ENCODE measurements at places on chromosomes 3 and 15. TPM values are rescaled to one million over a fixed set of nuclear protein-coding genes. Genes with fewer than 3 reads are reported as not detected.
A peak's percentile ranks its signal among the peaks of the same experiment; 100 is the strongest.

The TMEM108 gene
- total RNA-seq, result 3.3 TPM

DNA sequence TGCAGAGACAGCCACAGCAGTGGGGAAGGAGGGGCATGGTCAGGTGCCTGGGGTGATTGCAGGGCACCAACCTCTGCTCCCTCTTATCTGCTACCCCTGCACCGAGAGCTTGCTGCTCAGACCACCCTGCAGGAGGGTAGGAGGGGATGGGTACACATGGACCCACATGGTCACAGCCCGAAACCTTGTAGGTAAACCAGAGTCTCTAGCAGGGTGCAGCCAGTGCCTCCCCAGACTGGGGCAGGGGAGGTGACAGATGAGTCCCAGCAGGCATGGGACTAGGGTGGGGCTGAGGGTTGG, 49.2 kb downstream of the FAH start:
- H3K36me3 ChIP-seq, result no peaks in the 10 kb centered on the region
- no peak overlapping the region for H3K4me3 ChIP-seq
- DNase-seq, result no peak
- H3K4me1 ChIP-seq, result no peaks in the 10 kb centered on the region
- H3K27me3 ChIP-seq, result no peaks in the 10 kb centered on the region
- no peak overlapping the region for H3K27ac ChIP-seq

GRCh38 chr3:186359078-186359477, 3.0 kb downstream of the DGKG start:
- no peak for DNase-seq
- peaks cover 30% of the 10 kb centered on the region for H3K27me3 ChIP-seq
- no peak overlapping the region for H3K4me3 ChIP-seq
- peaks cover 3% of the 10 kb centered on the region for H3K4me1 ChIP-seq
- no peaks in the 10 kb centered on the region for H3K36me3 ChIP-seq
- H3K27ac ChIP-seq, result no peak overlapping the region

- peak; percentile 83 for DNase-seq
- peak overlapping the region; percentile 9 for H3K4me3 ChIP-seq
Measured at GRCh38 chr3:105791919-105792786, 76.7 kb downstream of the CBLB start.

DNA sequence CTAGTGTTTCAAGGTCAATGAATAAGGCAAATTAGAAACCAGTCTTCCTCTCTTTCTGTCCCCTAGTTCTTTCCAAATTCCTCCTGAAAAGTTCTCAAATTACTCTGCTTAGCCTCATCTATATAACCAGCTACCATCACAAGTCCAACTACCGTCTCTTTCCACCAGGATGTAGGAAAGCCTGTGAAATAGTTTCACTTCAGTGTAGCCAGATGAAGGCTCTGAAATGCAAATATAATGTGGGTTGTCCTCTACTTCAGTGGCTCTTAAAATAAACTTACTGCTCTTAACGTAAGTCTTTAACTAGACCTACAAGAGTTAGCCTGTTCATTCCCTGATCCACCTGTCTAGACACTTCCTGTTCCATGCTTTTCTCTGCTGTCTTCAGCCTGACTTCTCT, 827.7 kb downstream of the ROBO1 start:
- no peak overlapping the region for H3K4me3 ChIP-seq
- H3K4me1 ChIP-seq, result no peaks in the 10 kb centered on the region
- H3K36me3 ChIP-seq, result no peaks in the 10 kb centered on the region
- no peak for DNase-seq

The CHRNB4 gene
- total RNA-seq, result not detected

DNA sequence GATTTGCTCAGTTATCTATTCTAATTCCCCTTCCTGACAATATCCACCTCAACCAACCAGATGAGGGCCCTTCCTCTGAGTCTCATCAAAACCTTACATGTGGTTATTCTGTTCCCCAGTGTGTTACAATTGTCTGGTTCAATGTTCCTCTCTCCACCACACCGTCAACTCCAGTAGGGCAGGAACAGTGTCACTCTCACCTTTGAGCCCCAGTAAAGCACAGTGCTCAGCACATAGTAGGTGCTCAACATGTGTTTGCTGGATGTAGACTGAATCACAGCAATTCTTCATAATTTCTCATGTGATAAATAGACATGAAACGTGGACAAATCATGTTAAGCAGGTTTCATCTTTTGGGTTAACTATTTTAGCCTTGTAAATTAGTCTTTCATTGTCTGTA, 103.0 kb upstream of the EIF1B start:
- H3K4me1 ChIP-seq, result no peaks in the 10 kb centered on the region
- no peak overlapping the region for H3K4me3 ChIP-seq
- no peak overlapping the region for H3K27ac ChIP-seq
- H3K27me3 ChIP-seq, result no peaks in the 10 kb centered on the region
- H3K36me3 ChIP-seq, result no peaks in the 10 kb centered on the region

- H3K27ac ChIP-seq, result no peak overlapping the region
- H3K4me3 ChIP-seq, result no peak overlapping the region
- H3K4me1 ChIP-seq, result no peaks in the 10 kb centered on the region
- H3K36me3 ChIP-seq, result no peaks in the 10 kb centered on the region
Measured at GRCh38 chr15:81516012-81516411, 142.0 kb upstream of the TMC3 start.

DNA sequence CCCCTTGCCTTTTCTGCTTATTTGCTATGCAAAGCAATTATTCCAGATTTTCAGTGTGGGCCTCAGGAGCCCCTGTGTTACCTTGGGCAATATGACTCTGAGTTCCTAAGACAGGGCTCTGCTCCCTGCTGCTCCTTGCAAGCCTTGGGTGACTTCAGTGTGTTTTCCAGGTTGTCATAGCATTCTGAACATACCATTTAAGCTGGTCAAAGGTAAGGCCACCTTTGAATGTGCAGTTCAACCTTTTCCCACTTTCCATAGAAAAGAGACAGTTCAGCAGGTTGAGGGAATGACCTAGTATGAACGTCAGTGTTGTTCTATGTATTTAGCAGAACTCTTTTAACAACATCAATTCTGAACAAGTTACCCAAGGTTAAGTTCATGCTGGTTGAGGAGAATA, 302.2 kb downstream of the PTPRG start:
- DNase-seq, result no peak
- peaks cover 22% of the 10 kb centered on the region for H3K4me1 ChIP-seq
- H3K27me3 ChIP-seq, result no peaks in the 10 kb centered on the region
- no peak overlapping the region for H3K4me3 ChIP-seq

DNA sequence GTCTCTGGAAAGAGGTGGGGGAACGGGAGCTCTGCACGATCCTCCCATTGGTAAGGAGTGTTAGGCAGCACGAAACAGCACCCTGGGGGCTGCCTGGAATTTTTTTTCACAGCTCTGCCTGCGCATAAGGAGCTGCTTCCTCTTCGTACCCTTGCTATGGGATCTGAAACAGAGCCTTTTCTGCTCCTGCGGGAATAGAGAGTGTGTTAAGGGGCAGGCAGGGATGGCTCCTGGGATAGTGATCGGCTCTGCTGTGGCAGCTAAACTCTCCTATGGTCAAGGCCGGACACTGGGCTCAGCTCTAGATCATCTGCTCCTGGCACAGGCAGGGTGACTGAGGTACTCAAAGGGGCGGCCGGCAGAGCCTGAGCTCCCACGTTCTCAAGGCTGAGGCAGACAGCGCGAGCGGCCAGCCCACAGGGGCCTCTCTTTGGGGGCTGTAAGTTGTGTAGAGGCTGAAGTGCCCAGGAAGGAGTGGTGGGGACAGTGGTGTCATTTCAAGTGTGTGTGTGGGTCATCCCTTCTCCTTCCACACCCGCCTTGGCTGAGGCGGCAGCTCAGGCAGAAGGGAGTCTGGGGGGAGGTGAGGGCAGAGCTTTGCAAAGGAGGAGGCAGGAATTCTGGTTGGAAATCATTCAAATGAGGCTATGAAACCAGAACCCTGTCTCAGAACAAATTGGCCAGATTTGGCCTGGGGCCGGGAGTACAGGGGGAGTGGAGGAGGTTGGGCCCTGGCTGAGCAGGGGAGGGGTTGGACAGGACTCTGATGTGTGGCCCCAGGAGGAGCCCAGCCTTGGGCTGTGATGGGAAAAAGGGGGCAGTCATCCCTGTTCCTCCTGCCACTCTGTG, 31.0 kb downstream of the EPHB3 start:
- no peaks in the 10 kb centered on the region for H3K4me1 ChIP-seq
- H3K27ac ChIP-seq, result no peak overlapping the region
- no peak for DNase-seq
- H3K27me3 ChIP-seq, result no peaks in the 10 kb centered on the region
- no peaks in the 10 kb centered on the region for H3K36me3 ChIP-seq

DNA sequence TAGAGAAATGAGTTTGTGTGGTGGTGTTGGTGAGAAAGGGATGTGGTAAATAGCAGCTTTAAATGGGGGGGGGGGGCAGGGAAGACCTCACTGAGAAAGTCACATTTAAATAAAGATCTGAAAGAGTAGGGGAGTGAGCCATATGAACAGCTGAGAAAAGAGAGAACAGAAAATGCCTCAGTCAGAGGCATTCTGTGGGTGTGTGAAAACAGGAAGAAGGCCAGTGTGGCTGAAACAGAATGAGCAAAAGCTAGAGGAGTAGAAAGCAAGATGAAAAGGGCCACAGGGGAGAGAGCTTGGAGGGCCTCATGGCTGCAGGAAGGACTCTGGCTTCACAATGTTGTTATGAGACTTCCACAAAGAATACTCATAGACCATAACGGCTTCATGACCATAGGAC, 783.3 kb downstream of the ZPLD1 start:
- H3K4me3 ChIP-seq, result no peak overlapping the region
- no peak for DNase-seq
- H3K27me3 ChIP-seq, result no peaks in the 10 kb centered on the region
- no peak overlapping the region for H3K27ac ChIP-seq

- no peaks in the 10 kb centered on the region for H3K4me1 ChIP-seq
- H3K27me3 ChIP-seq, result no peaks in the 10 kb centered on the region
- H3K4me3 ChIP-seq, result no peak overlapping the region
- H3K27ac ChIP-seq, result no peak overlapping the region
- H3K36me3 ChIP-seq, result no peaks in the 10 kb centered on the region
Measured at GRCh38 chr15:39411102-39411989, 169.5 kb upstream of the THBS1 start.

DNA sequence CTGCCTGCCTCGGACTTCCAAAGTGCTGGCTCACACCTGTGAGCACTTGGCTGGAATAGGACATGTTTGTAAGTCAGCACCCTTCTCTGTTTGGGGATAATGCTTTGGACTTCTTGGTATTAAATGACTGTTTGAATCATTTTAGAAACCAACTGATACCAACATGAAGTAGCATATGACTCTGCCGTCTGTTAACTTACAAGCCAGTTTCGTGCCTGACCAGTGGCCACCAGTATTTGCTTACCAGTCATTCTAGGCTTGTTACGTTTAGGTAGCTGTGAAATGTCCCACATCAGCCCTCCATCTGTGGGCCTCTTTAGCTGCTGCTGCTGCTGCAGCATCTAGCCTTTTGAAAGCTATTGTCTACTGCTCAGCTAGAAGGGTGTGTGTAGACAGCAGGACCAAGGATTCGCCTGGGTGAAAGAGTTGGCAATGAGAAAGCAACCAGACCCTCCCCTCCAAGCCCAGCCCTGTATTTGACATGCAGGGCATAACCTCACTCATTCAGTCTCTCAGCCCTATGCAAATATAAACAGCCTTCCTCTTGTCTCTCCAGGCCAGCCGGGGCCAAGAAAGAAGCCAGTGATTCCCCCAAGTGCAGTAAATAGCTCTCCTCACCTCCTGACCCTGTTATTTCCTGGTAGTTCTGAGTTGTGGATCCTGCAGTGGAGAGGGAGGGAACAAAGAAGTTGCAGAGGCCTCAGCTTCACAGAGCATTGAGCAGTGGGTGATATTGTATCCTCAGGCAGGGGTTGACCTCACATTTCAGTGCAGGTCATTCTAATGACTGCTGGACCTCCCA, 51.0 kb downstream of the NKIRAS1 start:
- no peaks in the 10 kb centered on the region for H3K36me3 ChIP-seq
- DNase-seq, result peak; percentile 29
- H3K4me1 ChIP-seq, result peaks cover 67% of the 10 kb centered on the region
- H3K4me3 ChIP-seq, result peak overlapping the region; percentile 4

DNA sequence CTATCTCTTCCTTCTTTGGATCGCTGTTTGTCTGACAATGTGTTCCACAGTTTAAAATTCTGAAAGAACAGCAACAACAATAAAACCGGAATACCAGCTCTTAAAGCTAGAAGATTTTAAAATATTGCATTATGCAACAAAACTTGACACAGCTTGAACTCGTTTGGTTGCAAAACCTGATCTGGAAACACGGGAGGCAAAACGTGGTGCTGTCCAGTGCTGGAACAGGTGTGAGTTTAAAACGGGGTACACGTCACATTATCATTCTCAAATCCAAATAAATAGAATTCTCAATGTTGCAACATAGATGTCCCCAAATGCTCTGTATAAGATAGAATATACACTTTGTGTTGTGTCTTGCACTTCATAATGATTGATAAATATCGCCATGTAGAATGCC, 110.9 kb upstream of the LYSMD4 start:
- no peaks in the 10 kb centered on the region for H3K36me3 ChIP-seq
- DNase-seq, result no peak
- no peaks in the 10 kb centered on the region for H3K4me1 ChIP-seq
- no peak overlapping the region for H3K4me3 ChIP-seq
- H3K27me3 ChIP-seq, result no peaks in the 10 kb centered on the region

DNA sequence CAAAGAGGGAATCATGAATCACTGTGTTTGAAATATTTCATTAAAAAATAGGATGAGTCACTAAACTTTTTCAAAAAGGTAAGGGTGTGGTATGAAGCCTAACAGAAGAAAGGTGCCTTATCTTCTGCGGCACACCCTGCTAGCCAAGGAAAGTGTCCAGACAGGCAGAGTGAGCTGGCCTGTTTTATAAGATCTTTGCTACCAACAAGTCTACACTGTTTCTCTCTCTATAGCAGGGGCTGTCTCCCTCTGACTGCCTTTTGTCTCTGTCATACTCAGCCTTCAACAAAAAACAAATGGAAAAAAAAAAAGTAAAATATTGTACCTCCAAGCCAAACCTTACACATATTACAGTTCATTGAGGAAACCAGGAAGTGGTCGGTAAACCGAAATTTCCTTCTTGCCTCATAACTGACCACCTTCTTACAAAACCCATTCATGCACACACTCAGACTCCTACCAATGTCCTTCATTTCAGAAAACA, 9.1 kb downstream of the ZDHHC3 start:
- peaks cover 5% of the 10 kb centered on the region for H3K4me1 ChIP-seq
- no peak for DNase-seq
- no peak overlapping the region for H3K27ac ChIP-seq
- no peaks in the 10 kb centered on the region for H3K36me3 ChIP-seq
- H3K27me3 ChIP-seq, result no peaks in the 10 kb centered on the region
- no peak overlapping the region for H3K4me3 ChIP-seq

Data from gastrocnemius medialis (tissue), 4 donors.